ENCODE measurements at places on chromosomes 13 and 19.

- peak; percentile 37 for DNase-seq
These were observed 593 bp downstream of the ATG4D start for GRCh38 chr19:10544242-10544752.

DNA sequence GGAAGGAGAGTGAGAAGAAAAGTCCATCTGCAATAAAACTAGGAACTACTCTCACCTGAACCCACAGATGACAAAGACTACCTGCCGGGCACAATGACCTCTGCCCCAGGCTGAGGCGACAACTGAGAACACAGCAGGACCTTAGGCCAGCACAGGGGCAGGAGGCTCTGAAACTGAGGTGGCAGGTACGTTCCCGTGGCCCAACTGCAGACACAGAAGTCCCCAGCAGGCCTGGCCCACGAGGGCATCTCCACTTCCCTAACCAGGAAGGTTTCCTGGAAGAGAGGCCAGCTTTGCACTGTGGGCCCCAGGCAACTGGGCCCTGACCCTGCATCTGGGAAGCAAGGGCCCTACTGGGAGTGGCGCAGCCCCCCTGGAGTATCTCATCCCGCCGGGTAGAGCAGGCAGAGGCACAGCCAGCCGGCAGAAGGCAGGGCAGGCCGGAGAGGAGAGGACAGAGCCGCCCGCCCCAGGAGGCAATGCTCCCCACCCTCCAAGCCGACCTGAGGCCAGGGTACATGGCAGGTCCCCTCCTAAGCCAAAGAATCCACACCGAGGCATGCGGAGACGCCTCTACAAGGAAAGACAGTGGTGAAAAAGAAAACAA is 32.7 kb downstream of the STK24 start:
- no peak for DNase-seq

DNA sequence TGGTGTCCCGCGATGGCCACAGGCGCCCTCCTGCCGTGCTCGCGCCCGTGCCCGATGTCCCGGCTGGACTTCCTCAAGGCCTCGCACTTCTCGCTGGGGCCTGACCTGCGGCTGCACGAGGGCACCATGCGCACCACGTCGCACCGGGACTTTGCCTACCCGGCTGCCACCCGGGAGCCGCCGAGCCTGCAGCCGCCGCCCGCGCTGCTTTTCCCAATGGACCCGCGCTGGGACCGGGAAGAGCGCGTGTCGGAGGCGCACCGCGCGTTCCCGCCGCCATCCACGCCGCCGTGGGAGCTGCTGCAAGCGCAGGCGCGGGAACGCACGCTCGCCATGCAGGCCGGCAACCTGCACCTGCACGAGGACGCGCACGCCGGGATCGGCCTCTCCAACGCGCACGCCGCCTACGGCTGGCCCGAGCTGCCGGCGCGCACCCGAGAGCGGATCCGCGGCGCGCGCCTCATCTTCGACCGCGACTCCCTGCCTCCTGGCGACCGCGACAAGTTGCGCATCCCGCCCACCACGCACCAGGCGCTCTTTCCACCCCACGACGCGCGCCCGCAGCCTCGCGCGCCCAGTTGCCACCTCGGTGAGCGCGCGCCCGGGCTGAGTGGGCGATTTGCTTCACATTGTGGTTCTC is 12.1 kb upstream of the PEX11G start:
- DNase-seq, result peak; percentile 64

- no peak for DNase-seq
These were observed 22.0 kb downstream of the CERS4 start for GRCh38 chr19:8231073-8231604.

DNA sequence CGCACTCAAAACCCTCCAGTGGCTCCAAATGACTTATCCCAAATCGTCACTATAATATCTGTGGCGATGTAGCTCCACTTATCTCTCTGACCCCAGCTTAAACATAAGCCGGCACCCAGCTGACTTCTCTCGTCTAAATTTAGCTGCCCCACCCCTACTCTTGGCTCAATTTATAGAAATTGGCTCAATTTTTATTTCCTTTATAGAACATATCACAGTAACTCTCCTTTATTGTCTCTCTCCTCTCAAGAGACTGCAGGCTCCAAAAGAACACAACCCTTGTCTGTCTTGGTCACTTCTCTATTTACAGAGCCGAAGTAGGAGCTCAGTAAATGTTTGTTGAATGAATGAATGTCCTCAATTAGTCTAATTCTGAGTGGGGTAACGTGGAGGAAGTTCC is 805 bp downstream of the ZNF784 start:
- no peak for DNase-seq

GRCh38 chr19:6717441-6717971 is 2.9 kb downstream of the C3 start:
- no peak for DNase-seq

- no peak for DNase-seq
These were observed 55.6 kb upstream of the KL start for GRCh38 chr13:32960626-32961025.

DNA sequence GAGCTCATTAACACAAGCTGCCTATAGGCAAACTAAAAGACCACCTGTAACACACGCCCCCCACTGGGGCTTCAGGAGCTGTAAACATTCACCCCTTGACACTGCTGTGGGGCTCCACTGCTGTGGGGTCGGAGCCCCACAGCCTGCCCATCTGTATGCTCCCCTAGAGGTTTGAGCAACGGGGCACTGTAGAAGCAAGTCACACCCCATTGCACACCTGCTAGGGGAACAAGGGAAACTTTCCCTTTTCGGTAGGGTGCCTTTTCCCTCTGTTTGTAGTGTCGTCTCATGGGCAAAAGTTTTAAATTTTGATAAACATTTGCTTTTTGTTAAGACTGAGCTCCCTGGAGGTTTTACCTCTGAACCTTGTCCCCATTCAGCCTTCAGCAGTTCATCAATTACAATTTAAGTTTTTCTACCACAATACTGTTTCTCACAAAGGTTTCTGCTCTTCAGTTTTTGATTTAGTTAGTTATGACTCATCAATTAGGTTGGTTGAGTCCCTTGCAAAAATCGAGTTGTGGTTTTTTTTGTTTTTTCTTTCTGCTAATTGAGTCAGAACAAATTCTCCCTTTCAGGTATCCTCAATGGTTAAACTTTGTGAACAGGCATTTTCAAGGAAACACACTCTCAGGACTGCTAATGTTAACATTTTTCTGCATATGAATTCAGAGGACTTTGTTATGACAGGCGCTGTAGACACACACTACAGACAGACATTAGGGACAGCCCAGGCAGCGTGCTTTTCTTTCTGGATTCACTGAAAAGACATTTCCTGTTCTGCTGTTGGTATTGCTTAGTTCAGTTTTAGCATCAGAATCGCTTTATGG is 35.1 kb downstream of the ZNF433 start:
- DNase-seq, result no peak

DNA sequence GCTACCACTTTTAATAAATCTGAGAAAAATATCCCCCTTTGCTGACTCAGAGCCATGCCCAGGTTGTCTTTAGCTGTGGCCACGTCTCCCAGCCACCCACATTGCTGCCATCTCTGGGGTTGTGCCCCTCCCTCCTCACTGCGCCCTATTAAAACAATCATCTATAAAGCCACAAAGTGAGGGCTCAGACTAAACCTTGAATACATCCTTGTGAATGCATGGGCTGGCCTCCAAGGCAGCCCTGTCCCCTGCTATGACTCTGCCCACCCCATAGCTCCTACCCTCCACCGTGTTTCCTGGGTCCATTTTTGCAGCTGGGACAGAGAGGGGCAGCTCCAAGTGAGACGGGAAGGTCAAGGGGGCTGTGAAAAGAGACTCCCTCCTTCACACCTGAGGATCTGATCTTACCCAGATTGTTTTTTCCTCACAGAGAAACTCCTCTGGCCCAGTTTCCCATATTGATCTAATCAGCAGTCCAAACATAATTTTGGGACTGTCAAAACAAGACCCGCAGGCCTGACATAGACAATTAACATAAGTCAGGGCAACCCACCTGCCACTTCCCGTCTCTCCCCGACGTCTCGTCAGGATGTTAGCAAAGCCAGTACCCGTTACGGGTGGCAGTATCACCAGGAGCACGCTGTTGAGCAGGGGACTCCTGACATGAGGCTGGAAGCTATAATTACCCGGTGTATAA is 199.0 kb downstream of the KATNAL1 start:
- no peak for DNase-seq

DNA sequence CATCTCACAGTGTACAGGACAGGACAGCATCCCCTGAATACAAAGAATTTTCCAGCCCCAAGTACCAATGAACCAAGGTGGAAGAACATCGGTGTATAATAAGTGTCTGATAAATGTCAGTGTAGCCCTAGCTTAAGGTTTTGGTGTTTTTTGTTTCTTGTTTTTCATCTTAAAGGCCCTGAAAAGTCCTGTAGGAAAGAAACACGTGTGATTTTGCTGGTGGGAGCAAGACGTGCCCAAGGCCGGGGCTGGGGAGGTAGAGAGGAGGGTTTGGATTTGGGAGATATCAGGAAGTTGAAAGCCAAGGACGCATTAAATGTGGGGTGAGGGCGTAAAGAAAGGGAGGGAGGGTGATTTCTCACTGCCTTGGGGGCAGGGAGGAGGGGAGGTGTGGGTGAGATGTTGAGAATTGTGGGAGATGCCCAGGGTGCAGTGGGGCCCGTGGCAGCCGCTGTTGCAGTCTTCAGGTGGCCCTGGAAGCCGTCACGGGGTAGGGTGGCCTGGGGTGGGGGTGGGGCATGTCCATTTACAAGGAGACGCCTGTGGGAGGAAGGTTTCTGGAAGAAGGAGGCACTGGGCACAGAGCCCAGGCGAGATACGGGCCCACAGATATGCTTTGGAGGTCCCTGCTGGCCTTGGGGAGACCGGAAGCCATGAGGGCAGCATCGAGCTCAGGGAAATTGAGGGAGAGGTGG is 6.7 kb downstream of the CAMSAP3 start:
- DNase-seq, result no peak

DNA sequence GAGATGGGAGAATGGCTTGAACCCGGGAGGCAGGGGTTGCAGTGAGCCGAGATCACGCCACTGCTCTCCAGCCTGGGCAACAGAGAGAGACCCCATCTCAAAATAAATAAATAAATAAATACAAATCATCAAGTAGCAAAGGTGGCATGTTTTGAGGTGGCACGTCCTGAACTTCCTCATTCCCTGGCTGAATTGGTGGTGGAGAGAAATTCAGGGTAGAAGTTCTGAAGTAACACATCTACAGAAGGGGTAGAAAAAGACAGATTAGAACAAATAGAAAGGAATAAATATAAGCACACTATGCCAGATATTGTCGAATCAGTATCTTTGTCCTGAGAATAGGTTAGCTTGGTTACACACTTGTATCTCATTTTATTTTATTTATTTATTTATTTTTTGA is 6.3 kb downstream of the IFI30 start:
- no peak for DNase-seq

DNA sequence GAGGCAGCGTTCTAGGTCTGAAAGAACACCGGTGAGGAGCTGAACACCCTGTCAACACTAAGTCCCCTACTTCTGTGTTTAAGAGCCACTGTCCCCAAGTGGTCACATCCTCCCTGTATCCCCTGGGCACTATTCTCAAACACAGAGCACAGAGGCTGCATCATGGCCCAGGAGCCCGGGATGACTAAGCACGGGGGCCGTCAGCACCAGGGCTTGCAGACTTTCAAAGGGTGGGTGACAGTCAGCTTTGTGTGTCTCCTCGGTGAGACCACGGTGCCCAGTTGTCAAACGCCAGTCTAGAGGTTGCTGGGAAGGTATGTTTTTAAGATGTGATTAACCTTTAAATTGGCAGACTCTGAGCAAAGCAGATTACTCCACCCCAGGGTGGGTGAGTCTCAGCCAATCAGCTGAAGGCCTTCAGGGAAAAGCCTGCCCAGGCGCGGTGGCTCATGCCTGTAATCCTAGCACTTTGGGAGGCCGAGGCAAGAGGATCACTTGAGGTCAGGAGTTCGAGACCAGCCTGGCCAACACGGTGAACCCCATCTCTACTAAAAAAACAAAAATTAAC is 8.0 kb downstream of the MAP2K2 start:
- DNase-seq, result peak; percentile 43

DNA sequence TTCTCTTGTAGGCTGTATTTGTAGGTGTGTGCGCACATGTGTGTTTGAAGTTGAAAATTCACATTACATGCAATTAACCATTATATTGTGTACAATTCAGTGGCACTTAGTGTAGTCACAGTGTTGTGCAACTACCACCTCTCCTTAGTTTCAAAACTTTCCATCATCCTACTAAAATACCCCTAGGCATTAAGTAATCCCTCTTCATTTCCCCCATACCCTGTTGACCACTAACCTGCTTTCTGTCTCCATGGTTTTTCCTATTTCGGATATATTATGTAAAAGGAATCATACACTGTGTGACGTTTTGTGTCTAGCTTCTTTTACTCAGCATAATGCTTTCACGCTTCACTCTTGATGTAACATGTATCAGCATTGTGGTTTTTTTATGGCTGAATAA is 16.1 kb downstream of the LSM14A start:
- no peak for DNase-seq

DNA sequence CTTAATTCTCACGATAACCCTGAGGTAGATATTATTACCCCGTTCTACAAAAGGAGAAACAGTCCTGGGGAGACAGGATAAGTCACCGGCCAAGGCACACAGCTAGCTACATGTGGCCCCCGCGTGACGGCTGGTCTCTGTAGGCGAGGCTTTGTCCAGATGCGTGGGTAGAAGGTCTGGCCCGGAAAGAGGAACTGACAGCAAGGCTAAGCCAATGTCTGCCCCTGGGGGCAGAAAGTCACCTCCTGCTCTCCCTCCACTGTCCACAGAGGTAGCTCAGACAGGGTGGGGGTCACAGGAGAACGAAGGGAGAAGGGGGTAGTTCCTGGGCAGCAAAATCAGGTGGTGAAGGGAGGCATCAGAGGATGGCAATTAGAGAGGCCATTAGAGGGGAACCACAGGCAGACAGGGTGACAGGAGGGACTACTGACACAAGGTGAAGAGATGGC is 1.8 kb downstream of the APOC4 start:
- DNase-seq, result no peak

DNA sequence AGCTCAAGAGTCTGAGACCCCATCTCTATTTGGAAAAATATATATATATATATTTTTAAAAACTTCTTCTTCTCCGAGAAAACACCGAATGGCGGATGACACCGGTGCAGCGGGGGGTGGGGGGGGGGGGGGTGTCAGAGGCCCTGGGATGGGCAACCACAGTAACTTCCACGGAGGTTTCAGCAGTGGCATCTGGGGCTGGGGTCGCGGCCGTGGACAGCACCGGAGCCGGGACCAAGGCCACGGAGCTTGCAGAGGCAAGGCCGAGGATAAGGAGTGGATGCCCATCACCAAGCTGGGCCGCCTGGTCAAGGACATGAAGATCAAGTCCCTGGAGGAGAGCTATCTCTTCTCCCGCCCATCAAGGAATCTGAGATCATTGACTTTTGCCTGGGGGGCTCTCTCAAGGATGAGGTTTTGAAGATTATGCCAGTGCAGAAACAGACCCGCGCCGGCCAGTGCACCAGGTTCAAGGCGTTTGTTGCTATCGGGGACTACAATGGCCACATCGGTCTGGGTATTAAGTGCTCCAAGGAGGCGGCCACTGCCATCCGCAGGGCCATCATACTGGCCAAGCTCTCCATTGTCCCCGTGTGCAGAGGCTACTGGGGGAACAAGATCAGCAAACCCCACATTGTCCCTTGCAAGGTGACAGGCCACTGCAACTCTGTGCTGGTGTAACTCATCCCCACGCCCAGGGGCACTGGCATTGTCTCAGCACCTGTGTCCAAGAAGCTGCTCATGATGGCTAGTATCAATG is 59.0 kb downstream of the EPS15L1 start:
- DNase-seq, result no peak

- no peak for DNase-seq
These were observed 13.1 kb upstream of the HIF3A start for GRCh38 chr19:46283771-46284170.

Data from activated naive CD8-positive, alpha-beta T cell treated with anti-CD3 and anti-CD28 coated beads, Interleukin-2, amount 50 U/mL, for 24 hours (primary cell).